Foreskin fibroblast (primary cell): ENCODE measurements at places on chromosomes 11 and 22.

- no peak for DNase-seq
Observed at GRCh38 chr11:83864412-83865057, 578.4 kb upstream of the CCDC90B start.

DNA sequence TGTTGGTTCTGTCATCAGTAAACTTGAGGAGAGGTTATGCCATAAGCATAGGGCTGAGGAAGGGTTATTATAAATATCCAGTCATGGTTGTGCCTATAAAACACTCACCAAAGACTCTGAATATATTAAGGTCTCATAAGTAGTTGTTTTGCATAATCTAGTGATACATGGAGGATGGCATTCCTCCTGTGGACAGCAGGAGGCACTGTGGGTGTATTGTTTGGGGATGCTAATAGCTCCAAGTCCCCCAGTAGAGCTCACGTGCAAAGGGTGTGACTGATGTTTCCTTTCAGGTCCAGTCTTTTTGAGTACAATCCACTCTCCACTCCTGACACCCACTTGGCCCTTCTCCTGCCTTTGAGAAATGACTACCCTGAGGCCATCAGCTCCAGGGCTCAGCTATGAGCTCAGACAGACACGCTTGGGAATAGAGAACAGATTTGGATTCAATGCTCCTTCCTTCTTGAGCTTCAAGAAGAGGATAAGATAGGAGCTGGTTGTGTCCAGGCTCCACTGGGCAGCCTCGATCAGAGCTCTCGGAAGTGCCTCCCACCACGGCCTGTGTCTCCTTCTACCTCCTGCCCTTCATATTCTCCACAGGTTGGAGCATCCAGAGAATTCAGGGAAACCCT is 85.2 kb upstream of the IGLL5 start:
- no peak for DNase-seq

- peak; percentile 61 for DNase-seq
Observed at GRCh38 chr11:2886191-2886894, 768 bp upstream of the CDKN1C start.

GRCh38 chr22:49292909-49293308 is 534.8 kb downstream of the BRD1 start:
- no peak for DNase-seq

DNA sequence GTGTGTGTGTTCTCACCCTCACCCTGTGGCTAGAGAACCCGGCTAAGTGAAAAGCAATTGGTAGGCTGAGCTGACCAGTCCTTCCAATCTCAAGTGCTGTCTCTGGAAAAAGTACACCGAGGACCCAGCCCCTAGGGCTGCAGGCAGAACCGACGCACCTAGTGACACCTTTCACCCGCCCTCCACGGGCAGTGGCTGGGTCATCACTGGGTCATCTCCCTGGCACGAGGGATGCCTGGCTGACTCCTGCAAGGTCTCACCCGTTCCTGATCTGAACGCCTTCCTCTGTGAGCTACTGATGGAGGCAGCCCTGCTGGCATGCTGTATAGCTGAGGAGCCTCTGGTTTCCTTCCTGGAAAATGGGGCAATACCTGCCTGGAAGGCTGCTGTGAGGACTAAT is 311.5 kb downstream of the NTM start:
- no peak for DNase-seq

GRCh38 chr22:31136711-31137110 is 3.6 kb downstream of the PLA2G3 start:
- DNase-seq, result no peak

DNA sequence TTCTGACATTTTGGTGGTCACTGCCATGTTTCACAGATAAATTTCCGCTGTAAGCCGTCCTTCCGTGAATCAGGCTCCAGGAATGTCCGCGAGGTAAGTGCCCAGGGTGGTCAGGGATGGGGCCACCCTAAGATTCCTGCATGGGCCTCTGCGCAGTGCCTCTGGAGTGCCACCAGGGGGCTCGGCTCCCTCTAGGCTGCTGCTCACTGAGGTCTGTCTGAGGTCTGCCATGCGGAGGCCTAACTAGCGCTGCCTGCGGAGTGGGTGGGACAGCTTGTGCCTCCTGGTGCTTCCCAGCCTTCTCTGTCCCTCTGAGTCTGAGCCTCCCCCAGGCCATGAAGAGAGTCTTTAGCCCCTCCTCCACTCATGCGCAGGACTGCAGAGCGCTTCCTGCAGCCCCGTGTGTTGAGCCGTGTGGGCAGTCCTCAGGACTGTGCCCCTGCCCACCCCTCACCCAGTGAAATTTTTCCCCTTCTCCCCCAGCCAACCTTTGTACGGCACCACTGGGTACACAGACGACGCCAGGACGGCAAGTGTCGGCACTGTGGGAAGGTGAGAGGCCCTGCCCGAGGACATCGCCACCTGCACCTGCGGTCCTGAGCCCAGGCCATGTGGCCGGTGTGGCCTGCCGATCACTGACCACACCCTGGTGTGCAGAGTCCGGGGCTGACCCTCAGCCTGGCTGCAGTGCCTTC is 11.9 kb upstream of the MDK start:
- peak; percentile 83 for DNase-seq

DNA sequence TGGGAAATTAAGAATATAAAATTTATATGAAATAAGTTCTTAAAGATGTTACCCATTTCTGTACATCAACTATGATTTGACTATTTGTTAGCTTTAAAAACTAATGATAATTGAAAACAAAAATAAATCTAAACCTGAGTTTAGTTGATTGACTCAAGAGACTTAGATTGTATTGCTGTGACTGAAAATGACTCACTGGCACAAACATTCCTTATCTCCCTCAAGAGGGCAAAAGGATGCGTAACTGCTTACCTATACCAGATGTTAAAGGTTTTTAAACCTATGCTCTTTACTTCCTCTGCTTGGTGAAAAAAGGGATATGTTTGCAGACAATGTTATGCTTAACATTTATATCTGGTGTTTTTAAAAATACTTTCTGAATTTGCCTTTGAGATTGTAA is 30.3 kb downstream of the ATM start:
- DNase-seq, result peak; percentile 27

DNA sequence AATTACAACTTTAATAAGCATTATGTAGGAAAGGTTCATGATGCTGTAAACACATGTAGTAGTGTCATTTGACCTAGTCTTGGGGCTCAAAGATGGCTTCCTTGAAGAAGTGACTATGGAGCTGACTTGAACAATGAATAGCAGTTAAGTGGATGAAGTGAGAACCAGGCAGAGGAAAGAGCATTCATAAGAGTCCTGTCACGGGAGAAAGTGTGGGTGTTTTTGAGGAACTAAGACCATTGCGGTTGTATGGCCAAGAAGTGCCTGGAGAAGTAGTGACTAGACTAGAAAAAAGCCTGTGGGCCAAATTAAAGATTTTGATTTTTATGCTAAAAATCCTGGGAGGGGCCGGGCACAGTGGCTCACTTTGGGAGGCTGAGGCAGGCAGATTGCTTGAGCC is 7.2 kb upstream of the IL18BP start:
- no peak for DNase-seq

GRCh38 chr11:123588117-123588863 is 66.1 kb downstream of the SCN3B start:
- no peak for DNase-seq

DNA sequence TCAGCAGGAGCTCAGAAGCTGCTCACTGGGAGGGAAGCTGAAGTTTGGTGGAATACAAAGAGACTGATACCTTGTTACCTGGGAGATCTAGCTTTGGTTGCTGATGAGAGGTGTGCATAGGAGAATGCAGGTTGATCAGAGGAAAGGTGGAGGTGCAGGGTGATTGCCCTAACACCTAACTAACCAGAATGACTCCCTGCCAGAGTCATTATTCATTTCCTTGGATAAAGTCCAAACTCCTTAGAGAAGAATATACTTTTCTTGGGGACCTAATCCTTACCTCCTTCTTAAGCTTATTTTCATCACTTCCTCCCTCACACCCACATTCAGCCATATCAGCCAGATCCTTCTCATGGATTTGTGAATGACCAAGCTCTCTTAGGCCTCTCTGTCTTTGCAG is 814.2 kb upstream of the TENM4 start:
- DNase-seq, result no peak

DNA sequence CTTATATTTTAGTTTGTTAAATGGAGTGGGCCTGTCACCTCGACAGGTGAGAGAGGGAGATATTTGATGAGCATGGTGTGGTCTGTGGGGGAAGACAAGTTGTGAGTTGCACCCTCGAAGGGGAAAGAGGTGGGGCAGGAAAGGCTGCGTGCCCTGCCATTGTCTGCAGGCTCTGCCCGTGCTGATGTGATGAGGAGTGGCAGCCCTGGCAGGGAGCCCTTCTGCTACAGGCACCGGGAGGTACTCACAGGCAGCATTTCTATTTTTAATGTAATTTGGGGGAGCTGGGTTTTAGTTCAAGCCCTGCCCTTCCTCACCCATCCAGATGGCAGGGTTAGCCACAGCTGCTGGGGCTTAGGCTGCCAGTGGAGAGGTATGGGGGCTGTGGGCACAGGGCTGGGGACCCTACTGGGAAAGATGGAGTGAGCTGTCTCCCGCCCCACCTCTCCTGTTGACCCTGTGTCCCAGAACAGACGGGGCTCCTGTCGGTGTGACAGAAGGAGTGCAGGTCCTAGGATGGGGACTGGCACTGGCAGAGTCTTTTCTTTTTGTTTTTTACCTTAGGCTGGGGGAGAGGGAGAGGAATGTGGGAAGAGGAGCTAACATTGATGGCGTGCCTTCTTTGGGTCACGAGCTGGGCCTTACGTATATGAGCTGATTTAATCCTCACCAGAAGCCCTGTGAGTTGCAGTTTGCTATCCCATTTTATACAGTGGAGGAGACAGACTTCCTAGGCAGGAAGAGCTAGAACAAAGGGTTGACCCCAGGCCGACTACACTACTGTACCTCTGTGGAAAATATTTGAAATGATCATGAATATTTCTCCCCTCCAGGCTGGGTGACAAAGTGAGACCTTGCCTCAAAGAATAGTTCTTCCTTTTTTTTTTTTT is 51.6 kb downstream of the CEP164 start:
- DNase-seq, result no peak

GRCh38 chr22:32204856-32205722 is at the start of gene RFPL2:
TSS of gene RFPL2 (minus strand) at chr22:32205073. CDS start at chr22:32202451, 2,622 bp downstream.
- peak; percentile 4 for DNase-seq

- DNase-seq, result no peak
Observed at GRCh38 chr11:115912484-115912945, 408.3 kb upstream of the CADM1 start.

DNA sequence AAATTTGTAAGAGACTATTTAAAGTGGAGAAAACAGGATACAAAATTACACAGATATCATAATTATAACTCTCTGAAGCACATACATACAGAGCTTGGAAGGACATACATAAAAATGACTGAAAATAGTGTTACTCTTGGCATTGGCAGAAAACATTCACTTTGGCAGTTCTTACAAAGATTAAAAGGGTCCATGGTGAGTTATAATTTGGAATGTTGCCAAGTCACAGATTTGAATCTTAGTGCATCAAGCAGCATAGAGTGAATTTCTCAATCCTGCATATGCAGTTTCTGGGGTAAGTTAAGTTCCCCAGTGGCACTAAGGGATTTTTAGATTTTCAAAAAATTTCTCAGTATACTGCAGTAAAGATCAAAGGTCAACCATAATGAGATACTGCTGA is 115.9 kb downstream of the CCDC81 start:
- DNase-seq, result no peak
